ENCODE measurements at places on chromosomes 2 and 18.
A peak's percentile ranks its signal among the peaks of the same experiment; 100 is the strongest.

- DNase-seq, result no peak
Measured at GRCh38 chr18:63570721-63571120, 16.4 kb upstream of the SERPINB13 start.

DNA sequence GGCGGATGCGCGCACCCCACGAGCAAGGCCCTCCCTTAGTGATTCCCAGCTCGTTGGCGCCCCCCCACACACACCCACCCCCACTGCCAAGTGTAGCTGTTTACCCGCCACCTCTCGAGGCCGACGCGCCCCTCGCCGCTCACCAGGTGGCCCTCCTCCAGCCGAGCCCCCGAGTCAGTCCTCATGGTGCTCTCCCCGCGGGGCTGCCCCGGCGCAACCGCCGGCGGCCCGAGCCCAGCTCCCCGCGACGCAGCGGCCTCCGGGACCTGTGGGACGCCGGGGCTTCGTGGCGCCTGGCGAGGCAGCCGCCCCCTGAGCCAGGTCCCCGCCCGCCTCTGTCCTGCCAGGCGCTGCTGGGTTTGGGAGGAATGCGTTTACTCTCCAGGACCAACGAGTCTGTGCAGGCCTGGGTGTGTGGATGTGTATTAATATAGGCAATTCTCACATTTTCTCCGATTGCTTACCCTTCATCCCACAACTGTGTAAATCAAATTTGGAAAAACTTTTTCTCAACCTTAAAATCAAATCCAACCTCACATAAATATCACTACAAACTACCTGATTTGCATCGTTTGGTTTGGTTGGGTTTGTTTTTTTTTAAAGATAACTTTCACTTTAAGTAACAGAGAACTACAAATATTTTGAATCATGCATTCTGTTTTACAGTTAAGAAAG is at the start of gene TMEM237:
TSS of gene TMEM237 (minus strand) at position 288 of the 675 bp plus-strand sequence. CDS start at position 185, 103 bp downstream.
- no peak for DNase-seq

GRCh38 chr2:112835536-112836162 is 930 bp downstream of the IL1B start:
- DNase-seq, result no peak

DNA sequence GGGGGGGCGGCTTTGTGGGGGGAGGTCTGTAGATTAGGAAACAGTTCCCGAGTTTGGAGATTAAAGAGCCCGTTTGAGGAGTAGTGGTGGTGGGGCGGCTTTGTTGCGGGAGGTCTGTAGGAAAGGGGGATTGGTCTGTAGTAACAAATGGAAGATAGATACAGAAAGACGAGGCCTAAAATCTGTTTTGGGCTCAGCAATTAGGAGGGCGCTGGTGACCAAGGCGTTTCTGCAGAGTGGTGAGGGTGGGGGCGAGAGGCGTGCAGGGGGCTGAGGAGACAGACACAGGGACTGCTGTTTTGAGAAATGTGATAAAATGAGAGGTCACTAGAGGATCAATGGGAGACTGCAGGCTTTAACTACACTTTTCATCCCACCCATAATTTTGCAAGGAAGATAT is 1.6 kb upstream of the ADNP2 start:
- DNase-seq, result no peak

DNA sequence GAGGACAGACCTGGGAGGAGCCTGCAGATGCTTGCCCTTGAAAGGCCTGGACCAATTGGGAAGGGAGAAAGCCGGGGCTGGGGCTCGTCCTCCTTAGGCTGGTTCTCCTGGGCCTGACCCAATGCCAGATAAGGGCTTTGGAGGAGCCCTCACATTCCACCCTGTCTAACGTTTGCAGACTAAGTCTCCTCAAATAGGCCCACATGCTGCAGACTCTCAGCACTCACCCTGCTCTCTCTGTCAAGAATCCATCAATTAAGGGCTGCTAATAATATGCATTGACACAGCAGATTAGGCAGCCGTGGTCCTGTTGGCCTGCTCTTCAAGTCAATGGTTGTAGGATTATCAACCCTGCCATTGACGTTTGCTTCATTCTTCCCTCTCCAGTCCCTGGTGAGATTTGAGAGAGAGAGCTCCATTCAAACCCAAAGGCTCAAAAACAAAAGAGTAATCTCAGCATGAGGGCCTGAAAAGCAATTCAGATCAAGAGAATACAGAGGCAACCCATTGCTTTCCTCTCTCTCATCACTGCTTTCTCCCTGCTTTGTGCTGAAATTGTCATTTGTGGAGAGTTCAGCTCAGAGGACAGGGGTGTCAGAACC is 167.6 kb downstream of the INSIG2 start:
- no peak for DNase-seq

DNA sequence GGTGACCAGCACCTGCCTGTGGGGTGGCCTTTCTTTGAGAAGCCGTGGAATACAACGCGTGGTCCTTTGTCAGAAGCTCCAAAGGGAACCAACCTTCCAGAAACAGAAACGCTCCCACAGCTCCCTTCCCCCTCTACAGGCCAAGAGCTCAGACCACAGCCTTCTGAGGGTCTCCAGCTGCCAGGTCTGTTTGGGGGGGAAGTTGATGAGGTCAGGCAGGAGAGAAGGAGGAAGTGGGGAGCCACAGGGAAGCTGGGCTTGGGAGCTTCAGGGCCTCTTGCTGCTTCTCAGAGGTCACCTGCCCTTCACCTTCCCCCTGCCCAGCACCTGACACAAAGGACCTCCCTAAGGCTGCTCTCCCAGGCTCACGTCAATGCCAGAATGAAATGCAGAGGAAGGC is 287.7 kb upstream of the ID2 start:
- DNase-seq, result no peak

GRCh38 chr2:215288112-215288815 is 23.6 kb upstream of the ATIC start:
- DNase-seq, result no peak

GRCh38 chr18:61413396-61413795 is 80.2 kb downstream of the CDH20 start:
- DNase-seq, result no peak

DNA sequence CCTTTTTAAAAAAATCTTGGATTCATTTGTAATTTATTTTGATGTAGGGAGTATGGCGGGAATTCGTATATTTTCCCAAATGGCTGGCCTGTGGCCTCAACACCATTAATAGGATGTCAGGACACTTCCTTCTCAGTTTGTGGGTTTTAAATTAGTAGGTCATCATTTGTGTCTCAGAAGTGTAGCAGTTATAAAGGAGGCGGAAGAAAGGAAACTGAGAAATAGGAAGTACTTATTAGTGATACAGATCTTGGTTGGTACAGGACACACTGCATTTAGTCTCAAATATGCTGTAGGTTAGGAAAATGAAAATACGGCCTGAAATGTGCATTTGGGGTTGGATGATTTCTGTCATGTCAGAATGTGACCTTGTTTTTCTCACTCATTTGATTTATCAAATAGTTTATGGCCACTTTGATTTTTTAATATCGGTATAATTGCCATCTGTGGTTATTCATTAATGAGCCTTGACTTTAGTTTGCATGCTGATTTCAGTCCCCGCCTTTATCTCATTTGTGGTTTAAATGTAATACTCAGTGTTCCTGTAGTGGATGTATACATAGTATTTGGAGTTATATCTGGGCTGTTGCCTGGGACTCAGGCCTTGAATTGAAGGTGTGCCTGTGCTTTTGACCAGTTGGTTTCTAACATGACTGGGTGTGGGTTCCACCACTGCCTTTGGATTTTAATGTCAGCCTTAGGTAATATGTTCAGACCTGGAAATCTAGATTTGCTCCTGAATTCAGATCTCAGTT is 31.4 kb downstream of the ZCCHC2 start:
- no peak for DNase-seq

GRCh38 chr2:136281281-136282114 is 163.5 kb upstream of the CXCR4 start:
- DNase-seq, result peak; percentile 19

DNA sequence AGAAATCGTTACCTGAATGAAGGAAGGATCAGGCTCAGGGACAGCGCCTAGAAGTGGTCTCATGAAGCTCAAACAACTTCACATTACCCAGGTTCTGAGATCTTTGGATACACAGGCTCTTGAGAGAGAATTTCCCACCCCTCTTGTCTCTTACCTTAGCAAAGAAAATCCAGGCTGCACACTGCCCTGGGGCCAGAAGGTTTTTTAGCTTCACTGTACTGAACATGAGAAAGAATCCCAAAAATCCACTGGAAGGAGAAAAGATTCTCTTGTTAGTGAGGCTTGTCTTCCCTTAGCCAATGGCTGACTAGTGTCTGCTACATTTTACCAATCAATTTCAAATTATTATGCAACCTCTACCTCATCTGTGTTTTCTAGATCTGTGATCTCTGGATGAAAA is 101.0 kb upstream of the RIOK3 start:
- no peak for DNase-seq

DNA sequence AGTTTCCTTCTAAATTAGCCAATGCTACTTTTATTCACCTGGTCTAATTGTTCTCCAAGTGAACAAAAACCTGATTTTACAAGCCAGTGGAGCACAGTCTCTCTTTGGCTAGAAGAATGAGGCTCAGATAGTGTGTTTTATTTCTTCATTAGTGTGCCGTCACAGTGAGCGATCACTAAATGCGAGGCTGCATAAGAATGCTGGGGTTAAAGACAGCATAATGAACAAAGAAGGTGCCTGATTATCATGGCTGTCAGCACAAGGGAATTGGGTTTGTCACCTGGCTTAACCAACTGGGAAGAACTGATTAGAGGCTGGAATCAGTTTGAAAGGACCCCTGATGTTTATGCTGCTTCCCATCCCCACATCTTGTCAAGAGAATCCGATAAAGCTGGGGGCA is 76.4 kb downstream of the EPHA4 start:
- no peak for DNase-seq

GRCh38 chr18:26869640-26870039 is 4.1 kb upstream of the AQP4 start:
- DNase-seq, result no peak

GRCh38 chr2:127081826-127082633 is 24.9 kb downstream of the BIN1 start:
- peak; percentile 43 for DNase-seq

DNA sequence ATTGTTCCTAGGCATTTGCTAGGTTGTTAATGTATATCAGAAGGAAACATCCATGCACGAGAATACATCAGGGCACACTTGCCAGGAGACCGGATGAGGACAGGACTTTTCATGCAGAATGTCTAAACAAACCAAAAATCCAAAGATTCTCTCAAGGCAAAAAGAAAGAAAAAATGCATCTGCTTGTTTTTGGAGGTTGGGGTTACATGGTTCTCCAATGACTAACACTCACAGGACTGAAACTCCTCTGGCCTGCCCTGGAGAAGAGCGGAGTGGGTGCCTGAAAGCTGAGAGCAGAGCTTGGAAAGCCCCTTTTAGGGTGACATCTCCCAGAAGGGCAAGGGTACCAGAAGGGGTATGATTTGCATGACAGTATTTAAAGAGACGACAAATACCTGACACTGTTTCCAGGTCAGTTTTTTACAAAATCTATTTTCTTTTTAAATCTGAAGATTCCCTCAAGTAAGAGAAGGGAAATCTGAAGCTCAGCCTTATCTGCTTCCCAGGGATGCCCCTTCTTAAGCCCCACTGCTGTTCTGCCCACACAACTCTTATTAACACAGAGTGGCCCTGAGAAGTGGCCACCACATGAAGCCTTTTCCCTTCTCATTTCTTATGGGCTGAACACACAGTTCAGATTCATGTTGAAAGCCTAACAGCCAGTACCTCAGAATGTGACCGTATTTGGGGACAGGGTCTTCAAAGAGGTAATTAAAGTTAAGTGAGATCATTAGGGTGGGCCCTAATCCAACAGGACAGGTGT is 216.4 kb downstream of the STK39 start:
- DNase-seq, result no peak

GRCh38 chr18:68244786-68245185 is 470.1 kb downstream of the TMX3 start:
- no peak for DNase-seq

DNA sequence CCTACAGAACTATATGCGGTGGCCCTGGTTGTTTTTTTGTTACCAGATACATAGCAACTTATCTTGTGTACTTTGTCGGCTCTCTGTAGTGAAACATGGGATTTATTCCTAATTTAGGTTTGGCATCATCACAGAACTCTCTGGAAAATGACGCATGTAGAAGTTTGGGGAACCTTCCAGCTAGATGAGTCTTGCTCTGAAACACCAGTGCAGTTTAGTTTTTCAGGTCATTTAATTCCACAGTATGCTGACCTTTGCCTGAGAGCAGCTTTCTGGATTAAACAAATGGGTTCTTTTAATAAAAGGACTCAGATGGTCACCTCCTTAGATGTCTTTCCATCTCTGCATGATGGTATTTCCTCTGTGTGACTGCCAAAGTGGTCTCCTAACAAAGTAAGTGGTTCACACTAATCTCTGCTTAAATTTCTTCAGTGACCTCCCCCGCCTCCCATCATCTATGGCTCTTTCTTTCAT is 39.9 kb downstream of the MYO3B start:
- no peak for DNase-seq

DNA sequence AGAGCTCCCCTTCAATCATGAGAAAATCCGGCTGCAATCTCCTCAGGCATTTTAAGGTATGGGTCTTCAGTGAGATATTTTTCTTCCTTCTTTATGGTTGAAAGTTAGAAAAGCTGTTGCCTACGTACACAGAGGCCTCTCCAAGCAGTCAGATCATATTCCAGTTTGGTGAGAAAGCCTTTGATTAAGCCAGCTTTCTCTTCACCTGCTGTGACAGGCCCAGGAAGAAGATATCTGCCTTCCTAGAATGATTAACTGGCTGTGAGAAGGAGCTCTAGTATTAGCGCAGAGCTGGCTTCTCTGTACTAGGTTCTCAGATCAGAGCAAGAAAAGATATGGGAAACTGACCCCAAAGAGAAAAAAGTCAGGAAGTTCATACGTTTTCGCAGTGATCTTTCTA is 585.0 kb upstream of the CHAC2 start:
- no peak for DNase-seq

DNA sequence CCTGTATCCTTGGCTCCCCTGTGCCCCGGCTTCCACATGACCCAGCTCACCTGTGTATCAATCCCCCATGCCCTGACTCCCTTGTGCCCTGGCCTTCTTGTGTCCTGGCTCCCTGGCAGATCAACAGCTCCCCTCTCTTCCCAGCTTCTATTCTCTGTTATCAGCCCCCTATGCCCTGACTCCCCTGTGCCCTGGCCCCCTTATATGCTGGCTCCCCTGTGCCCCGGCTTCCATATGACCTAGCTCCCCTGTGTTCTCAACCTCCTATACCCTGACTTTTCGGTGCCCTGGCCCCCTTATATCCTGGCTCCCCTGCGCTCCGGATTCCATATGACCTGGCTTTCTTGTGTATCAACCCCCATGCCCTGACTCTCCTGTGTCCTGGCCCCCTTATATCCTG is 209.2 kb downstream of the LOXHD1 start:
- no peak for DNase-seq

DNA sequence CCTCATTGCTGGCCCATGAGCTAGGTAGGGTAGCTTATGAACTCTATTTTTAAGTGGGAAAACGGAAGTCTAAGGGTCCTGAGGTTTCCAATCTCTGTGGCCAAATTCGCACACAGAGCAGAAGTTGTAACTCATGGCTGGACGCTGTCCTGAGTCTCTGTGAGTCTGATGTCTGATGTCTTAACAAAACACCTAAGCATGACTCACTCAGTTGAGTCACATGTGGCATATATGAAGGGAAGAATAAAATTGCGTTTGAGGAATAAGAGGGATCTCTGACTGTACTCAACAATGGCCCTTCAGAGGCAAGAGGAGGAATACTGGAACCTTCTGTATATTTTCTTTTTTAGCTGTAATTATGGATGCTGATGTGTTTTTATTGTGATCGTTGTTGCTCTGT is 569.7 kb downstream of the RIT2 start:
- no peak for DNase-seq

Measured in stimulated activated CD8-positive, alpha-beta memory T cell treated with anti-CD3 and anti-CD28 coated beads, Interleukin-4, amount 100 ng/mL, for 1 hour (primary cell).